ENCODE measurements at places on chromosomes 3 and 15.

GRCh38 chr3:15531346-15531745 is 9.8 kb upstream of the COLQ start:
- DNase-seq = no peak

- peak; percentile 74 for DNase-seq
Observed at GRCh38 chr15:39919748-39920509, at the start of gene GPR176. Gene GPR176, minus strand, starts transcription at chr15:39920266. Its CDS starts 240 bp downstream, at chr15:39920026.

GRCh38 chr3:177836671-177837070 is 639.4 kb upstream of the TBL1XR1 start:
- DNase-seq = no peak

- no peak for DNase-seq
Observed at GRCh38 chr3:170697908-170698307, 112.0 kb upstream of the SLC7A14 start.

DNA sequence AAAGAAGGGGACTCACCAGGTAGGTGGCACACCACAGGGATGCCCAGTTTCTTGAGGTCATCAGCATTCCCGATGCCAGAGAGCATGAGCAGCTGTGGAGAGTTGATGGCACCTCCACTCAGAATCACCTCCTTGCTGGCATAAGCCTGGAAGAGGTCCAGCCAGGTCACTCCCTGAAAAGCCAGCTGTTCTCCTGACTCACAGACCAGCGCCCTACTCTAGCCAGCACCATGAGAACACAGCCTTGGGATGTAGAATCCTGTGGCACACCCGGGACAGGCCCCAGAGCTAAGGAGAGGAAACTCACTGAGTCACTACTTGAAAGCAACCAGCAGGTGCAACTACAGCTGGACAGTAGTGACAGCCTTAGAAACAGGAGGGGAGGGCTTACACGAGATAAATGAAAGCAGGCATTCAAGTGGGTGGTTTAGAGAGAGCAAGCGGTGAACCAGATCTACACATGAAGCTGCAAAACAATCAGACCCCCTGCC is 24.5 kb downstream of the CHDH start:
- DNase-seq = no peak

- no peak for DNase-seq
Observed at GRCh38 chr3:128001576-128001975, 50.7 kb upstream of the SEC61A1 start.

DNA sequence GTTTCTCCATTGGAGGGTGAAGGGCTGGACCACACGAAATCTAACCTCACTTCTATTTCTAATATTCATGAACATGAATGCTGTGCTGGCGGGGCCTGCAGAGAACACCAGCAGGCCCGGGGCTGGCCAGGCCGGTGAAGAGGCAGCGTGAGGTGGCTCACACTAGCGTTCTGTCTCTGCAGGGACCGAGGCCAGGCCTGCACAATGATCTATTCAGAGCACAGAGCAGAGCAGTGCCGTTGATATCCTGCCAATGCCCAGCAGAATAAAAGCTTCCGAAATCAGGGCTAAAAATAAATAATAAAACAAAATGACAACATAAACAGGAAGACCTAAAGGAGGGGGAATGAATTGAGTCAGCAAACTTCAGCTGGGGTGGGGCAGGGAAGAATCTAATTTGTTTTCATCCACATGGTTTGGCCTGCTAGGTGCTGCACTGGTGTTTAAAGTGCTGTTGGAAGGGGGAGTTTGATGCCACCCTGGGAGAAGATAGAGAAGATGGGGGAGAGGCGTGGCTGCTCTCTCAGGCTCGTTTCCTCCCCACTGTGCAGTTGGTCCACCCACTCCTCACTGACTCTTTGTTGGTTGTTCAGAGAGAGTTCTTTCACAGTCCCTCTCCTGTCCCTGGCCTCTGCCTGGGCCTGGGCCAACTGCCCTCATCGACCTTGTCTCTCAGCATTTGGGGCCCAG is 837.1 kb downstream of the AGBL1 start:
- DNase-seq = peak; percentile 43
